ENCODE measurements at places on chromosomes 2 and 18.

DNA sequence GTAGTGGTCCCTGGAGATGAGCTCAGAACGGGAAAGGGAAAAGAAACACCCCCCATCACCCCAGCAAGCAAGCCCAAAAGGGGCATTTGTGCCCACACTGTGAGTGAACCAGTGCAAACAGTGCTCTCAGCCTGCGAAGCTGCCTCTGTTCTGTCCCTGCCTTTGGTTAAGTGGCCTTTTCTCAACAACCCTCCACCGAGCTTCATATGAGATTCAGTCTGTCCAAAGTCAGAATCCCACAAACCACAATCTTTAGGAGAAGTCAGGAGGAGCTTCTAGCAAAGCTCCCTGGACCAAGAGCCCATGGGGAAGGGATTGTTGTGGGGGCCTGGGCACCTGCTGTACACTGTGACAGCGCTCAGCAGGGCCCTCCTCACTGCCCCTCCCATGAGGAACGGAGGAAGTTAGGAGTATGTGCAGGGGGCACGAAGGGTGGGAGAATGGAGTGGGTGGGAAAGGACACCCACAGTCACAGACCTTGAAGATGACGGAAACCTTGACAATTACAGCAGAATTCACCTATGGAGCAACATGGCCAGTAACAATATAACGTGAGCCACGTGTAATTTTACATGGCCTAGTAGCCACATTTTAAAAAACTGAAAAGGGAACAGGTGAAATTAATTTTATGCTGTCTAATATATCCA is 119.5 kb downstream of the SMAD7 start:
- DNase-seq, result no peak

- no peak for DNase-seq
Observed at GRCh38 chr2:189587780-189588179, 7.2 kb upstream of the SLC40A1 start.

DNA sequence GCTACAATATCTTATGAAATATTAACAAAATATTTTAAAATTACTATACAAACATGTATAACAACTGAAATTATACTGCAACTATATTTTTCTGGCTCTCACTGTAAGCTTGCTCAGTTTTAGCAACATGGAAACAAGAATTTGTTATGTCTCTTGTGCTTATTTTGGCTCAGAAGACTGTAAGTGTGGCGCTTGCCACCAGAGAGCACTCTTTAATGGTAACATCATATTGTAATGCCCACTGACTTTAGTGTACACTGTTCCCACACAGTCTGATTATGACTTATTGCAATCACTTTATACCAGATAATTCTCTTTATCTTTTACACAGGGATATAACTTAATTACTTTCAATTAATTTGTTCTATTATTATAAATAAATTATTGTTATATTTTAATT is 1500.6 kb upstream of the TMEFF2 start:
- no peak for DNase-seq

GRCh38 chr2:61924895-61925663 is 19.6 kb downstream of the COMMD1 start:
- no peak for DNase-seq

Measured in activated gamma-delta T cell (primary cell).